ENCODE measurements at places on chromosomes 11 and 22.

DNA sequence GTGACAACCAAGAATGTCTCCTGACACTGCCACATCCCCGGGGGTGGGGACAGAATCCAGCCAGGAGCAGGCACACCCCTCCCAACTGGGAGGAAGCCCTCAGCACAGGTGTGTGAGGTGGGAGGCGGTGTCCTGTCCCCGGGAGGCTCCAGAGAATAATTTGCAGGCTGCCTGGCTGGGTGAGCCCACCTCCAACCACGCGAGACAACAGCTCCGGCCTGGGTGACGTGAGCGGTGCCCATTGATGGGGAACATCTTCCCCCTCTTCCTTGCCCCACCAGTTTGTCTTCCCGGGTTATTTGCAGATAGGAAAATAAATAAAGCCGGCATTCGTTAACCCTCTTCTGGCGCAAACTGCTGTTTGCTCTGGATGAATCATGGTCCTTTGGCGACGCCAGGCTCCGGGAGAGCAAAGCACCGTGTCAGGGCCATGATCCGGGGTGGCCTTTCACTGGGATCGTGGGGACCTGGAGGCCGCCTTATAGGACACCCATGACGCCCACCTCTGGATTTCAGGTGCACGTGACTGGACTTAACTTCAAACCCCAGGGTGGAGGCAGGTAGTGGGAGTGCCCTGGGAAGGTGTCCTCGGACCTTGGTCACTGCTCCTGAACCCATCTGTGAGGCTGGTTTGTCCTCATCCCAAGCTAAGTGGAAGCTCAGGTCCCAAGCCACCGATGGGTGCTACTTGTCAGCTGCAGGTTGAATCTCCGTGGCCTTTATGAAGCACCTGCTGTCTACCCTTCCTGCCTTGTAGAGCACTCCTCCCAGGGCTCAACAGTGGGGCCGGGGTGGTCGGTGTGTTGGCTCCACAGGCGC lies 13.9 kb downstream of the CCND1 start:
- DNase-seq: no peak

- DNase-seq: no peak
Observed at GRCh38 chr11:125960771-125961170, 14.9 kb downstream of the VSIG10L2 start.

DNA sequence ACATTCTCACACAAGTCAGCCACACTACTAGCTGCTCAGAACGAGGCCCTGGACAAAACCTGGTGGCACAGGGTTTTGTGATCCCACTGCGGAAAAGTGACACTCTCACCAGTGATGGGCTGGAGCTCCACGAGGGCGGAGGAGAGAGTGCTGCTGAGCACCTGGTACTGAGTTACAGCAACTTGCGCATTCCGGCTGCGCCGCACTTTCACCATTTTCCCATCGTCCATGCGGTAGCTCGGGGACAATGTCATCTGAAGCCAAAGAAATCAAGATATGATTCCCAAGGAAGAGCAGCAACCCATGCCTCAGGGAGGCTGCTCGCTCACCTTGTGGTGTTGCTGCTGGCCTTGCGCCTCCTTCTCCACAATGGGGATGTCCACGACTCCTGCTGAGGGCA lies 6.1 kb downstream of the RPUSD4 start:
- DNase-seq: no peak

DNA sequence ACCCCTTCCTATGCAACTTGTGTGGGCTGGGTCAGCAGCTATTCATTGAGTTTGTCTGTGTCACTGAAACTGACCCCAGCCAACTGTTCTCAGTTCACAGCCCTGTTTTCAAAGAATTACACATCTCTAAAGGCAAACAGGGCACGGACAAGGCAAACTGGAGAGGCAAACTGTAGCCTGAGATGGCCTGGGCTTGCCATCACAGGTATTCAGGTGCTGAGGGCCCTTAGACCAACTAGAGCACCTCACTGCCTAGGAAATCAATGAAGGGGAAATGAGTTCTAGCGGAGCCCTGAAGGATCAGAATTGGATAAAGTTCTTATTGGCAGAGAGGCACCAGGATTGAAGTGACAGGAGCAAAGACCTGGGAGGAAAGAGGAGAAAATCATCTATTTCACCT lies 24.0 kb downstream of the PIK3IP1 start:
- DNase-seq: no peak

DNA sequence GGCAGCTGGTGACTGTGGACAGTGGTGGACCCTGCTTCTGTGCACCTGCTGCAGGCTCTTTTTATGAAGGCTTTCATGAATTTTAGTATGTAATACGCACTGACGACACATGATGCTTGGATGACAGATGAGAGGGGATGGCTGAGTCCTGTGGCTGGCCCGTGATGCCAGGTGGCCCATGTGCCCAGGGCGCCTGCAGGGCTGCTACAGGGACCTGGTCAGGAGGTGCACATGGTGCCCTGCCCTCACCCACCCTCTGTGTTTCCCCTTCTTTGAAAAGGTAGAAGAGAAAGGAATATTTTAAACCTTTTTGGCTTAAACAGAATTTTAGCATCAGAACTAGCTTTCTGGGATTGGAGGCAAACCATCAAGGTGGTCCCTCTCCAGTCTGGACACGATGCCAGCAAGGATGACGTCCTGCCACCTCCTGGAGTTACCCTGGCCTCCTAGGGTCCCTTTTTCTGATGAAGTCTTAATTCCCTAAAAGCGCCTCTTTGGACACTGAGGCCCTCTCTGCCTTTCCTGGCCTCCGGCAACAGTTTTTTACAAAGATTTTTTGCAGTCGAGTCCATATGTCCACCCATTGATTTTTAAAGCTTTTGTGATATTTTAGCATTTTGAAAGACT lies 5.4 kb upstream of the RANBP1 start:
- no peak for DNase-seq

DNA sequence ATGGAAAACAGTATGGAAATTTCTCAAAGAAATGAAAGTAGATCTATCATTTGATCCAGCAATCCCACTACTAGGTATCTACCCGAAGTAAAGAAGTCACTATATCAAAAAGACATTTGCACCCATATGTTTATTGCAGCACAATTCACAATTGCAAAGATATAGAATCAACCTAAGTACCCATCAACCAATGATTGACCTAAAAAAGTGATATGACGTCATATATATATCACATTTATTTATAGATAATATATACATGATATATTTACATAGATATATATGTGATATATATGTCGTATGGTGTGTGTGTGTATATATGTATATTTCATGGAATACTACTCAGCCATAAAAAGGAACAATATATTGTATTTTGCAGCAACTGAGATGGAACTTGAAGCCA lies 188.3 kb upstream of the ARHGAP42 start:
- no peak for DNase-seq

DNA sequence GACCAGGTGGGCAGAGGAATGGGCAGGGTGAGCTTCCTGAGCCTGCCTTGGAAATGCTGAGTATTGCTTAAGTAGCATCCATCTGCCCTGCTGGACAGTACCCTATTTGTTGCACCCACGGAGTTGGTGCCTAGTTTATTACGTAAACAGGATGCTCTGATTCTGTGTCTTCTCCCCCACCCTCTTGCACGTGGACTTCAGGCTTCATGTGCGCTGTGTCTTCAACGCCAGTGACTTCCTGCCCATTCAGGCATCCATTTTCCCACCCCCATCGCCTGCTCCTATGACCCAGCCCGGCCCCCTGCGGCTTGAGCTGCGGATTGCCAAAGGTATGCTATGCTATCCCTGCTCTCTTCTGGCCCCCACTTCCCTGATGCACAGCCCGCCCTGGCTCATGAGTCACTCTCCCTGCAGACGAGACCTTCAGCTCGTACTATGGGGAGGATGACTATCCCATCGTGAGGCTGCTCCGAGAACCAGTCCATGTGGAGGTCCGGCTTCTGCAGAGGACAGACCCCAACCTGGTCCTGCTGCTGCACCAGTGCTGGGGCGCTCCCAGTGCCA lies 5.7 kb downstream of the ZP1 start:
- DNase-seq: no peak

DNA sequence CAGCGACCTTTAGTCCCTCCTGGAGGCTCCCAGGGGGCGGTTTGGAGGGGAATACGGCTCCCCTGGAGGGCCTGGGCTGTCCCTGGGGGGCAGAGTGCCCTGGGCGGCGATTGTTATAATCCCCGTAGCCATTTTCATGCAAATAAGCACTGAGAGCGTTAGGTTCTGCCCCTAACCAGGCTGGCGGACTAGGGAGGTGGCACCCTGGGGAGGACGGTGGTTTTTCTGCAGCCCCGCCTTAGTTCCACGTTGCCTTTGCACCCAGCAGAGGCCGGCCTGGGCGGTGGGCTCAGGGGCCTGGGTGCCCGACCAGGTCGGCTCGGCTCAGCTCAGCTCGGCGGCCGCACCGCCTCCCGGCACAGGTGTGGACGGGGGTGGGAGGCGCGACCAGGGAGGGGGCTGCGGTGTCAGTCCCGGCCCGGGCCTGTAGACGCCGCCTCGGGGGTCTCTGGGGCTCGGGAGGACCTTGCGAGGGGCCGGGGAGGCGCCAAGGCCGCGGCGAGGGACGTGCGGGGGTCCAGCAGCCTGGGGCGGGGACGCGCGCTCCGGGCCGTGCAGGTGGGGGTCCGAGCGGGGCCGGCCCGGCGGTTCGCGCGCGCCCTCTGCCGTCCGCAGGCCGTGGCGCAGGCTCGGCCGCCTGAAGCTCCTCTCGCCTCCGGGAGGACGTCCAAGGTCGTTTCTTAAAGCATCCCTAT lies 2.3 kb upstream of the DUSP8 start:
- DNase-seq: no peak

- DNase-seq: no peak
Observed at GRCh38 chr22:19043121-19044085, 78.8 kb downstream of the DGCR2 start.

GRCh38 chr11:2655834-2656622 lies 43.8 kb downstream of the KCNQ1OT1 start:
- DNase-seq: no peak

- DNase-seq: no peak
Observed at GRCh38 chr11:10856689-10857458, 979 bp downstream of the ZBED5 start.

- DNase-seq: no peak
Observed at GRCh38 chr11:67289651-67290479, 762 bp downstream of the ANKRD13D start.

GRCh38 chr11:20274031-20274430 lies 89.5 kb upstream of the HTATIP2 start:
- no peak for DNase-seq

GRCh38 chr11:119860561-119861094 lies 131.6 kb upstream of the NECTIN1 start:
- no peak for DNase-seq

DNA sequence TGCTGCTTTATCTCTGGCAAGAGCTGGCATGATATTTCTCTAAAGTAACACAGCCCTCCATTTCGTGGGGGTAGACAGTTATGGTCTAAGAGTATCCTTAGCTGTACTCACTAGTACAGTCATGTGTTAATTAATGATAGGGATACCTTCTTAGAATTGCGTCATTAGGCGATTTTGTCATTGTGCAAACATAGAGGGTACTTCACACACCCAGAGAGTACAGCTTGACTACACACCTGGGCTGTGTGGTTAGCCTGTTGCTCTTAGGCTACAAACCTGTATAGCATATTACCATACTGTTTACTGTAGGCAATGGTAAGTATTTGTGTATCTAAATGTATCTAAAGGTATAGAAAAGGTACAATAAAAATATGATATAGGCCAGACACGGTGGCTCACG lies 17.0 kb downstream of the XRCC6 start:
- DNase-seq: no peak

DNA sequence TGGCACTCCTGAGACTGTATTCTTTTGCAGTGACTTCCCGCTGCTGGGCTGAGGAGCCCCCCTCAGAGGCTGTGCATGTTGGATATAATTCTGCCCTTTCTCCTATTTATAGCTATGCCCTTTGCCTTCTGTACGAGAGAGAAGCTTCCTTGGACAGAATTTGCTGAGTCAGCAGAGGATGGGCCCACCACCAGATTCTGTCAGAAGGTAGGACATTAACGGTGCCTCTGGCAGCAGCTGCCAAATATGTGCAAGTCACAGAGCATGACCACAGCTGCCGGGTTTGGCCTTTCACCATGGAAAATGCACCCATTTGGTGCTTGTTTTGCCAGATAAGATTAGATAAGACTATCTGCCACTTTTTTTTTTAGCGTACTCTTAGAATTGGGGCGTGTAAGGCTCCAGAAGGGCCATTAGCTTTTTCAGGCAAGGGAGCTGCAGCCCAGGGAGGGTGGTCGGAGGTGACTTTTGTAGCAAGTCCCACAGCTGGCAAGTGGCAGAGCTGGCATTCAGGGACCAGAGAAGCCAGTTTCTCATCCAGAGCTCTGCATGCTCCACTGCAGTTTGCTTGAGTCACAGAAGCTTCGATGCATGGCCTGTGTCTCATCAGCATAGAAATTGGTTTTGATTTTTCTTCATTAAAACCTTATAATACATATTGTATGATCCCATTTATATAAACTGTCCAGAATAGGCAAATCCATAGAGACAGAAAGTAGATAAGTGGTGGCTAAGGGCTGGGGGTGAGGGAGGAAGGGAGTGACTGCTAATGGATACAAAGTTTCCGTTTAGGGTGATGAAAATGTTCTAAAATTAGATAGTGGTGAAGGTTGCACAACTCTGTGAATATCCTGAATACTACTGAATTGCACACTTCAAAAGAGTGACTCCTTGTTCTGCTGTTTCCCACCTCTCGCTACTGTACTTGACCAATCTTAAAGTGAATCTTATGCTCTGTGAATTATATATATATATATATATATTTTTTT lies 15.8 kb downstream of the UPB1 start:
- DNase-seq: no peak

DNA sequence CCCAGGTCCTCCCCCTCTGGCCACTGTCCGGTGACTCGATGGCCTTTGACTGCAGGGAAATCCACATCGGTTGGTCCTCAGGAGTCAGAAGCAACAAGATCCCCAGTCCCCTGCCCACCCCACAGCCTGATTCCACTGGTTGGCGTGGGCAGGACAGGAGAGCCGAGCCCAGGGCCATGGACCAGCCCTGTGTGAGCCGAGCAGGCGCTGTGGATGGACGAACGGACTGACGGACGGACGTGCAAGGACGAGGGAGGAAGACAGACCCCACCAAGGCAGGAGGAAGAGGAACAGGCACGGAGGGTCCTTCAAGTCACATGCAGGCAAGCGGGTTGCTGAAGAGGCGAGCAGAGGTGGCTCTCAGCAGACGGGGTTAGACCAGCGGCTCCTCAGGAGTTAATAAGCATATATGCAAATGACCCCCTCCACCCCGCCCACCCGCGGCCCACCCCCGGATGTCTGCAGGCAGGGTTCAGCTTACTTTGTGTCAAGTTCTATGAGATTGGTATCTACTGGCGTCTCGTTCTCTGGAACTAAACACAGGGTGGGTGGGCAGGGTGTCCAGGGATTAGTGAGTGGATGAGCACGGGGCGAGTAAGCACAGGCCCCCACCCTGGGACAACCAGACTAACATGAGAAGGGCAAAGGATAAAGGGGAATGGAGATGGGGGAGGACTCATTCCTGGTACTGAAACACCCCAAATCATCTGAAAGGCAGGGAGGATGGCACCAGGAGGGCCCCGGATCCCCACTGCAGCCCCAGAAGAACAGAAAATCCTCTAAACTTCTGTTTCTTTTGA lies 26.8 kb downstream of the TPBGL start:
- no peak for DNase-seq

DNA sequence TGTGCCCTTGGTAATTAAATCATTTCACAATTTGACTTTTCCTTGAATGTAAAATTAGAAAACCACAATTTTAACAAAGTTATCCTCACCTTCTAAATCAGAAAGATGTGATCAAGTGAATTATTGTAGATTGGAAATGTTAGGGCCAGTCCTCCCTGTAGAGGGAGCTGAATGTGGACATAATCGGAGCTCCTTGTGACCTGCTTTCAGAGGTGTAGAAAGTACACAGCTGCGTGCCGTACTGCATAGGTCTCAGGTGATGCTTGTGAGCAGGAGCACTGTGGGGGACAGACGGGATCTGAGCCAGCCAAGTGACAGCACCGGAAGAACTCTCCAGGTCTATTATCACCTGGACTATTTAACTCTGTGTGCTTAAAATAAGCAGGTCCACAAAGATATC lies 338.0 kb downstream of the AASDHPPT start:
- no peak for DNase-seq
